AG10803 (cell line): ENCODE measurements at places on chromosomes 11 and 22.
A peak's percentile ranks its signal among the peaks of the same experiment; 100 is the strongest.

DNA sequence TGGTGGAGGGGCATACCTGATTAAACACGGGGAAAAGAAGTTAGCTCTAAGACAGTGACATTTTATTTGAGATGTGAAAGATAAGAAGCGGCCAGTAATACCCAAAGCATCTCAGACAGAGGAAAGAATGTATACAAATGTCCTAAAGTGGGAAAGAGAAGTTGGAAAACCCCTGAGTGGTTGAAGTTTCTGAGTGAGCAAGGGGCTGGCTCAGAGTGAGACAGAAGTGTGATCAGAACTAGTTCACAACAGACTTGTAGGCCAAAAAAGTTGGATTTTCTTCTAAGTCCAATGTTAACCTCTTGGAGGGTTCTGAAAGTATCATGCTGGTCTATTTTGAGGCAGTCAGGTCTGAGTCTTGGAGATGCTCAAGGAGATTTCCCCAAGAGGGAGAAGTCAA, 608.7 kb downstream of the SOX6 start:
- no peak for DNase-seq

GRCh38 chr22:43216738-43217137, 29.8 kb upstream of the TTLL12 start:
- DNase-seq, result no peak

- DNase-seq, result no peak
Observed at GRCh38 chr11:114918286-114918685, 240.0 kb downstream of the NXPE2 start.

GRCh38 chr22:19972652-19973550, 31.3 kb upstream of the TXNRD2 start:
- no peak for DNase-seq

- DNase-seq, result no peak
Observed at GRCh38 chr11:128837627-128838026, 29.5 kb downstream of the KCNJ1 start.

DNA sequence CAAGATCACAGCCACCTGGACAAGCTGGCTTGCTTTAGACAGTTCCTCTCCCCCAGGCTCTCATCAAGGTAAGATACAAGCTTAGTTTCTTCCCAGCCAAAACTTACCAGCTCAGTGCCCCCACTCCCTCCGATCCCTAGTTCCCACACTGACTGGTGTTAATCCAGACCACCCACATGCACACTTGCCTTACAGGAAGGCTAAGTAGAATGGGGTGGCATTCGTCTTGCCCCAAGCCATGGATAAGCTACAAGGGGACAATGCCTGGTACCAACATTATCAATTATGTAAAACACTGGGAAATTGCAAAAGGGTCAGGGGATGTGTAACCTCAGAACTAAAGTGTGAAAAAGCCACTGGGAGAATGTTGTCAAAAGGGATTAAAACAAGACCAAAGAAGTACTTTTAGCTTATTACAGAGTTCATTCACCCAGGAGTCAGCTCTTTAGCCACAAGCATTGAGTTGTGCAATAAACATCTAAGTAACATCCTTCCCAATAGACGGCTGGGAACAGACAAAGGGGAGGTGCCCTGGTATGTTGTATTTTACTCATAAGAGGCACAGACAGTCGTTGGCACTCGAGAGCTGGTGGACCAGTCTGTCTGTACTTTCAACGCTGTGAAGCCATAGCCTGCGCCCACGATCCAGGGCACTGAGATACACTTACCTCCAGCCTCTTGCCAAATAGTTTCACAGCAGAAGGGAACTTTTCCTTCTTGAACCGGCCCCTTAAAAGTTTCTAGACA, 1.1 kb downstream of the DHCR7 start:
- DNase-seq, result peak; percentile 81

DNA sequence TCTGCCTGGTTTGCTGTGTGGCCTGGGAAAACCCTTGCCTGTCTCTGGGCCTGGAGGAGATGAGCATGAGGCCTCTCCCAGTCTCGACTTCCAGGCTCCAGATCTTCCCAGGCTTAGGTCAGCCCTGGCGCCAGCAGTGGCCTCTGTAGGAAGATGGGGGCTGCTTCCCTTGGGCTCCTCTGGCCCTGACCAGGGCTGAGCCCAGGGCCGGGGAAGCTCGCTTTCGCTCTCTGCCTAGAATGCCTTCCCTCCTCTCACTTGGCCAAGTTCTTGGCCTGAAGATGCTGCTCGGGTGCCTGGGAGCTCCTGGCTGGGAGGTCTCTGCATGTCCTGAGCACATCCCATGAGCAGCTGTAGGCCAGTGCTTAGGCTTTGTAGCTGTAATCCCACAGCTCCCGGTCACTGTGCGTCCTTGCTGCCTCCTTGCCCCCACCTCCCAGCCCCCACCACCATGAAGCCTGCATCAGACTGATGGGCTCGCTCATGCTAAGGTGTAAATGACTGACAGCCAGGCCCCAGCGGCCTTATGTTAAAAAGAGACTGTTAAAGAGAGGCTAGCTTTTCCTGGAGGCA, 25.5 kb downstream of the SHISAL1 start:
- DNase-seq, result peak; percentile 22

- peak; percentile 90 for DNase-seq
Observed at GRCh38 chr11:123137431-123138224, 57.4 kb downstream of the CLMP start.

GRCh38 chr11:128772814-128773213, 78.9 kb downstream of the FLI1 start:
- DNase-seq, result no peak

DNA sequence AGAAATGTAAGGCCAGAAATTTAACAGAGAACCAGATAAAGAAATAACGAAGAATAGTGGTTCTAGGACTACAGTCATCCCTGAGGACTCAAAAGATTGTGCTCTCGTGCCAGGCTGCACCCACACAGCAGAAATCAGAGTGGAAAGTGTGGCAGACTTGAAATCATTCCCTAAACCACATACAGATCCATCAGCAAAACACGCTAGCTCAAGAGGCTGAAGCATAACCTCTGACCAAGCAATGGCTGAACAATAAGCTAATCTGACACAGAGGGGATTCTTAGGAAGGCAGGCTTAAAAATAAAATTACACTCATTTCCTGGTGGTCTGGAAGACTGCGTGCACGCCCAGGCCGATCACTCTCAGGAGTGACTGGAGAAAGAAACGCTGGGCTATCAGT, 19.0 kb downstream of the NCF4 start:
- DNase-seq, result peak; percentile 81

DNA sequence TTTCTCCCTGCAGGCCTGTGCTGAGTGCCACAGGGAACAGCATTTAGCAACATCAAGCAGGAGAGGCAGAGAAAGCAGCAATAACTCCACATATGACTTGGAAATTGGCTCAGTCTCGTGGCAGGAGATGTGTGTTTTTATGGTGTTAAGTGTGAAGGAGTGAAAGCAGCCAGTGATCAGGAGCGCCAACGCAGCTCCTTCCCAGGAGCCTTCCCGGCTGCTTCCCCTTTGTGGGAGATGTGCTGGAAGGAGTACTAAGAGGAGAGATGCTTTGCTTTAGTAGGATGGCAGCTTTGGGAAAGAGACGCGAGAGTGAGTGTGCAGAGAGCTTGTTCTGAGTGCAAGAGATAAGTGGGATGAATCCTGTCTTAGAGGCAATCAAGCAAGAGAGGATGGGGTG, 54.7 kb upstream of the KIRREL3 start:
- no peak for DNase-seq

DNA sequence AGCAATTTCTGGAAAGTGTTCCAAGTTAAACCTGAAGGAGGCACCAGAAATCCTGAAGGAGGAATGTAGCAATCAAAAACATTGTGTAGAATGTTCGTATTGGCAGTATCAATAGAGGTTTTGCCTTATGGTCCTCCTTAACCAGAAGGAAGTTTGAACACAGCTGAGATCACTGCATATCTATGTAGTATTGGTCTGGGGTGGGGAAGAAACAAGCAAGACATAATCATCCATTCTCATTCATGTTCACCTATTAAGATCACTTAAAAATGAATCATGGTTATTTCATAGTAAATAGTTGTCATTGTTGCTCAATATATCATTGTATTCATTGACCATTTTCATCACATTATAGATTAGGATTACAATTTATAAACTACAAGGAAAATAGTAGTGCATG, 160.5 kb downstream of the DDX10 start:
- peak; percentile 4 for DNase-seq

- DNase-seq, result no peak
Observed at GRCh38 chr11:104484804-104485554, 321.0 kb upstream of the PDGFD start.

GRCh38 chr11:44684859-44685281, 41.9 kb upstream of the TSPAN18 start:
- no peak for DNase-seq

DNA sequence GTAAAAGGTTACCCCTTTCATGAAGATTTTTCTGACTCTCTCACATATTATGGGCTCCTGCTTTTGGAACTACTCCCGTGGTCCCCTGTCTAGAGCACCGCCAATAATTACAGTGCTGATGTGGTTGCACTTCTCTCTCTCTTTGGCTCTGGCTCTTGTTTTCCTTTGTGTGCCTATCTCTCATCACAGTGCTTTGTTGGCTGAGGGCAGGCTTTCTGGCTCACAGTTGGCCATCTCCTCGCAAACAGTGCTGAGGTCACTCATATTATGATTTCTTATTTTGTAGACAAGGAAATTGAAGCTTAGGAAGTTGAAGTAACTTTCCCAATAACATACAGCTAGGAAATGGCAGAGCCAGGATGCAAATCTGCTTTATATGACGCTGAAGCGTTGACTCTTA, 192.5 kb downstream of the DDX10 start:
- no peak for DNase-seq

GRCh38 chr22:48889209-48889830, 938.4 kb downstream of the BRD1 start:
- DNase-seq, result no peak

- no peak for DNase-seq
Observed at GRCh38 chr22:24063361-24063760, 52.3 kb downstream of the CABIN1 start.
